Activated T-cell treated with anti-CD3 and anti-CD28 coated beads for 24 hours (primary cell): ENCODE measurements at places on chromosomes 13 and 19.

DNA sequence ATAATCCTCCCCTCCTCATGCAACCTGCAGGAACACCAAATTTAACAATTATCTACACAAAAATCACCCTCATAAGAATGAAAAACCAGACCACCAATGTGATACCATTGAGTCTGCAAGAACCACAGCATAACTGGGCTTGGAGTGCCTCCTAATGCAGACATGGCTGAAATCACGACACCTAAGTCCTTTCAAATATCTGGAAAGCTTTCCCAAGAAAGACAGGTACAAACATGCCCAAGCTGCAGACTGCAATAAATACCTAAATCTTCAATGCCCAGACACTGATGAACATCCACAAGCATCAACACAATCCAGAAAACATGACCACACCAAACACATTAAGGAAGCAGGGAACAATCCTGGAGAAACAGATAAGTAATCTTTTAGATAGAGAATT is 417.1 kb downstream of the LMO7 start:
- DNase-seq: no peak

- no peak for DNase-seq
Observed at GRCh38 chr13:30664689-30665275, 47.1 kb downstream of the USPL1 start.

DNA sequence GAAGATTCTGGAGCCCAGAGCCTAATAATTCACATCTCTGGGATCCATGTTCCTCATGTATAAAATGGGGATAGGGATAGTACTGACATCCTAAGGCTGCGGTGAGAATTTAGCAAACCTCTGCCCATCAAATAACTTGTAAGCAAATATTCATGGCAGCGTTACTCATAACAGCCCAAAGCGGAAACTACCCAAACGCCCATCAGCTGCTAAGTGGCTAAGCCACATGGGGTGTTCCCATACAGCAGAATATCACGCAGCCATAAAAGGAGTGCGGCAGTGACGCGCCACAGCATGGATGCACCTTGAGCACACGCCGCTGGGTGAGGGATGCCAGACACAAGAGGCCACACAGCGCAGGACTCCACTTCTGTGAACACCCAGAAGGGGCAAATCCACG is 19.7 kb downstream of the VRK3 start:
- DNase-seq: no peak

- DNase-seq: no peak
Observed at GRCh38 chr13:46698014-46698413, 98.9 kb downstream of the ESD start.
